Germinal center (tissue), 1 donor: ENCODE measurements at places on chromosomes 1 and 21.

DNA sequence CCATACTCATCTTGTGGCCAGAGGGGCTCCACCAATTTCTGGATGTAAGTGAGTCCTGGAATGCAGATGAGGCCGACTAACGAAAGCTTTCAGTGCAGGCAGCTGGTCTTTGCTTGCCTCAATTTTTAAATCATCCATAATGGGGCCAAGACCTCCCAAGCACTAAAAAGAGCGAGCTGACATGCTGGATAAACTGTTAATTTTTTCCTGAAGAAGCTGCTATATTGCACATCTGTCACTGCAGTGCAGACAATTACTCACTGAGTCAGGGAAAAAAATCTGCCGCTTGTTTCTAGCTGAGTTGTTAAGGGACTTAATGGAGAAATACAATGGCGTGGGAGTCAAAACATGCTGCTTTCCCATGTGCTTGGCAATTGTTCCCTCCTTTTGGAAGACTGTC lies 205.5 kb downstream of the GPATCH2 start:
- no peak for DNase-seq

GRCh38 chr1:244968471-244968871 lies 104.1 kb upstream of the HNRNPU start:
- no peak for DNase-seq

DNA sequence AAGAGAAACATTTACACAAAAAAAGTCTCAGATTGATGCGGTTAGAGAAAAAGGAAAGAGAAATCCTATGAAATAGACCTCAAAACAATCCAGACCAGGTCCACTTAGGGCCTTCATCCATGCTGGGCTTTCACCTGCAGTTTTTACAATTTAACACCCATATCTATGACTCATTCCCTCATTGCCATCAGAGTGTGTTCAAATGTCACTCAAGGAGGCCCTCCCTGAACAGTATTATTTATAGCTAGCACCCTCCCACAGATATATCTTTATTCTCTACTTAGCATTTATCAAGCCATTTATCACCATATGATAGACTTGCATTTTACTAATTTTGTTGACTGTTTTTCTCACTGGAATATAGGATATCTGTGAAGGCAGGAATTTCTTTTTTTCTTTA lies 824 bp upstream of the KRTAP21-3 start:
- no peak for DNase-seq

DNA sequence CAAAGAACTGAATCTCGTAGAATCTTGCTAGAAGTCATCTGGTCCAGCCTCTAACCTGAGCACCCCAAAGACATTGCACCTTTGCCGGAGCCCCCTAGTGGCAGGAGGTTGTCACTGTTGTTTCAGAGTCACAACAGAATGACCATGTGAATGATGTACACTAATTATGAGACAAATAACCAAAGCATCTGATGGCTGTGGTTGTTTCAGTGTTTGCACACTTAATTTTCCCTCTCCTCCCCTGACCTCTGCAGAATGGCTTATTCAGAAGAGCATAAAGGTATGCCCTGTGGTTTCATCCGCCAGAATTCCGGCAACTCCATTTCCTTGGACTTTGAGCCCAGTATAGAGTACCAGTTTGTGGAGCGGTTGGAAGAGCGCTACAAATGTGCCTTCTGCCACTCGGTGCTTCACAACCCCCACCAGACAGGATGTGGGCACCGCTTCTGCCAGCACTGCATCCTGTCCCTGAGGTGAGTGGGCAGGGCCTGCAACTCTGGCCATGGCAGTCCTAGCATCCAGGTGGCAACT lies 26.4 kb downstream of the TRAF5 start:
- DNase-seq: peak; percentile 70

- DNase-seq: no peak
Observed at GRCh38 chr1:87766737-87767136, 438.1 kb downstream of the LMO4 start.

- no peak for DNase-seq
Observed at GRCh38 chr1:86245566-86246190, 89.1 kb upstream of the COL24A1 start.

- no peak for DNase-seq
Observed at GRCh38 chr1:106677721-106678120, 378.8 kb upstream of the PRMT6 start.

GRCh38 chr1:162007466-162007865 lies 16.2 kb downstream of the OLFML2B start:
- DNase-seq: no peak

DNA sequence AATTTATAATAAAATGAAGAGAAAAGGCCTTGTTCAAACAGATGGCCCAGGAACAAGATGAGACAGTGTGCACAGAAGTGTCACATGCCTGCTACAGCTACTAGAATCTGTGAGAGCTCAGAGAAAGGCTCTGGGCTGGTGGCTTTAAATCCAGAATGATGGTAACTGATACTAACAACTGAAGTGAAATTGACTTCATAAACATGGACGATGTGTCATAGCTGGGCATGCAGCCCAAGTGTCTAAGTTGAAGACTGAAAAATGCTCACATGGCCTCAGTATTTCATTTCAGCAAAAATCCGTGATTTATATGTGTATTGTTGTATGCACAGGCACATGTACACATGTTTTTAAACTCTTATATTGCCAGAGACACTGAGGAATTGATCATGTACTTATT lies 208.3 kb upstream of the RUNX1 start:
- DNase-seq: no peak

DNA sequence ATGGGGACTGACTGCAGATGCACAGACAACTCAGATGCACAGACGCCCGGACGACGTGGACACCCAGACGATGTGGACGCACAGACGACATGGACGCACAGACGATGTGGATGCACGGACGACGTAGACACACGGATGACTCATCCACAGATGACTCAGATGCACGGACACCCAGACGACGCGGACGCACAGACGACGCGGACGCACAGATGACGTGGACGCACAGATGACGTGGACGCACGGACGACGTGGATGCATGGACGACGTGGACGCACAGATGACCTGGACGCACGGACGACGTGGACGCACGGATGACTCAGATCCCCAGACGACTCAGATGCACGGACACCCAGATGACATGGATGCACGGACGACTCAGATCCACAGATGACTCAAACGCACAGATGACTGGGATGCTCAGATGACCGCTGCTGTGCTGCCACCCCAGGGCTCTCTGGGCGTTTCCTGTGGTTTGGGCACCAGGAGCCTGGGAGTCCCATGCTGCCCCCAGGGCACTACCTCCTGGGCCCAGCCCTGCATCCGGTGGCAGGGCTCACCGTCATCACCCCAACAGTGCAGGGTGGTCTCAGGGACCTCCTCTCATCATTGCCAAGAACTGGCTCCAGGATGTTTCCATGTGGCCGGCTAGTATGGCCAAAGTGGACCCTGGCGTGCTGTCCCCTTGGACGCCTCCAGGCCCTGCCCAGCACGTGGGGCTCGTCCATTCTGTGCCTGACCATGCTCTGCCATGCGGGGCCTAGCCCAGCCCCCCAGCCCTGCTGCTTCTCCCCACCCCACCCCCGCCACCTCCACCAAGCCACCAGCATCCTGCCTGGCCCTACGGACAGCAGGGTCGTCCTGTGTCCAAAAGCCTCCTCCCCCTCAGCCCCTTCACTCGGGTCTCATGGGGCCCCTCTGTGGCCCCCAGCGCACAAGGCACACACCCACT lies 14.0 kb downstream of the FAAP20 start:
- no peak for DNase-seq

DNA sequence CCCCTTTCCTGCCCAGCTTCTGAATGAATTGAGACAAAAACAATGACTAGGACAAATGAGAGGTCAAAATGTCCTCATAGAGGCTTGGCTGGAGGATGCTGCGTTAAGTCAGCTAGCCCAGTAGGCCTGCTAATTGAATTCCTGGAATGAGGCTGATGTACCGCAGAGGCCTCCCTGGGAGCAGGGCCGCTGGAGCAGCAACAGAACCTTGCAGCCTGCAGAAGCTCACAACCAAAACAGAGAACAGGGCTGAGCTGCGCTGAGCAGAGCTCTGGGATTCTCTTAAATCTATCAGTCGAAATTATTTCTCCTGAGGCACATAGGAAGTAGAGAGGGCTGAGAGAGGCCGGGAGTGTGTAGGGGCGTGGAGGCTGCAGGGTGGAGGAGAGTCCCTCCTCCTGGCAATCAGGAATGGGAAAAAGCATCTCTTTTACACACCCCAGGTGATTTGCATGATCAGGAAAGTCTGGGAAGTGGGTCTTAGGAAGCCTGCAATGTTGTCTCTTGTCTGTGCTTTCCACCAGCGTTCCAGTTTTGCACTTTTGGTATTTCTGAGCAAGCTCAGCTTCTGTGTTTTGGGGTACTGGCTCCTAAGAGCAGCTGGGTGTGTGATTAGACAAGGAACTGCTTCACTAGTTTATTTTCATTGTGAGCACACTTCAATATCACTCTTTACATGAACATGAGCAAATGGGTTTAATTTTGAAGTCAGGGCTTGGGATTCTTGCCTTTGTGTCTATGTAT lies 66.5 kb downstream of the RYR2 start:
- no peak for DNase-seq

DNA sequence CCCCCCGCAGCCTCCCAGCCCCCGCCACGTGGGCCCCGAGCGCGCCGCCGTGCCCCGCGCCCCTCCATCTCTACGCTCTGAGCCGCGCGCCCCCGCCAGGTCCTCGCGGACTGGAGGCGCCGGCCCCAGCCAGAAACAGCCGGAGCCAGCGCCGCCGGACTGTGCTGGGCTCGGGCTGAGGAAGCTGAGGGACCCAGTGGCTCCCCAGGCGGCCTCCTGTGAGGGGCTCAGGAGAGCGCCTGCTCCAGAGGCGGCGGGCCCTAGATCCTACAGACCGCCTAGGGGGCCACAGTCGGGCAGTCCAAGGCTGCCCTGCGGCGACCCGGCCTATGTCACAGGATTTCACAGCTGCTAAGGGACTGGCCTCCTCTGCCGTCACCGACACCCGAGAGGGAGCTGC lies 82.1 kb downstream of the NENF start:
- DNase-seq: no peak

DNA sequence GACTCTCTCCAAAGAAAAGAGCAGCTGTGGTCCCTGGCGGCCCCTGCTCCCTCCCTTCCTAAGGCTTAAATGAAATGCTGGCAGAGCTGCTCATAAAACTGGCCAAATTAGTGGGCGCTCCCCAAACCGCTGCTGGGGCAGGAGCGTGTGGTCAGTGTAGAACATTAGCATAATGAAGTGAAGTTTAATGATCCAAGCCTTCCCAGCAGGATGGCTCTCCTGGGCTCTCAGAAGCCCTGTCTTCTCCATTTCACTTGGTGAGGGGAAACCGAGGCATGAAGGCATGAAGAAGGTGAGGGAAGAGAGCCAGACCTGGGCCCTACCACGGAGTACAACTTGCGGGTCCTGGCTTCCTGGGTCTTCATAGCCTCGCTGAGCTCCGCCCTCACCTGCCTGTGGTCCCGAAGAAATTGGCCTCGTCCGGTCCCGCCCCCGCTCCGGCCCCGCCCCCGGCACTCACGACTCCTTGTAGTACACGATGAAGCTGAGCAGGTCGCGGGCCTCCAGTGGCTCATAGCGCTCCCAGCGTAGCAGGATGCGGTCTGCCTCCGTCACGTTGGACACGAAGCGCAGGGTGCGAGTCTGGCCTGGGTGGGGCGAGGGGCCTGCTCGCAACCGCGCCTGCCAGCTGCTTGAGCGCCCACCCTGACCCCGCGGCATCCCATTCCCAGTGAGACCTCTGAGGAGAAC lies 10.3 kb downstream of the INSRR start:
- no peak for DNase-seq

DNA sequence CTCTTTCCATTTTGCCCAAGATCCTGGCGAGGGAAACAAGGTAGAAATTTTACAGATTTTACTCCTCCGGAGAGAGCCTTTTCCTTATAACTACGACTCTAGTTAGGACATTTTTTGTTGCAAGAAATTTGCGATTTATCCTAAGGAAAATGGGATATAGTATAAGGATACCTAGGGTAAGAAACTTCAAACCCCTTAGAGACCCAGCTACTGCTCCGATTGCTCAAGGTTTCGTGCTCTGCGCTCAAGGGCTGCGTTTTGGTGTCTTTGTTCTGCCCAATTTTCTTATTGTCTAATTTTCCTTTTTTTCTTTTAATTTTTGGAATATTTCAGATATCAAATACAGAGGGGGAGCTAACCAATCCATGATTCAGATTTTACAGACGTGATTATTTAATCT lies 1.5 kb downstream of the TTC3 start:
- DNase-seq: no peak

GRCh38 chr1:8739377-8739776 lies 78.1 kb downstream of the RERE start:
- no peak for DNase-seq

- DNase-seq: no peak
Observed at GRCh38 chr1:187396226-187396625, 567.5 kb downstream of the PLA2G4A start.

DNA sequence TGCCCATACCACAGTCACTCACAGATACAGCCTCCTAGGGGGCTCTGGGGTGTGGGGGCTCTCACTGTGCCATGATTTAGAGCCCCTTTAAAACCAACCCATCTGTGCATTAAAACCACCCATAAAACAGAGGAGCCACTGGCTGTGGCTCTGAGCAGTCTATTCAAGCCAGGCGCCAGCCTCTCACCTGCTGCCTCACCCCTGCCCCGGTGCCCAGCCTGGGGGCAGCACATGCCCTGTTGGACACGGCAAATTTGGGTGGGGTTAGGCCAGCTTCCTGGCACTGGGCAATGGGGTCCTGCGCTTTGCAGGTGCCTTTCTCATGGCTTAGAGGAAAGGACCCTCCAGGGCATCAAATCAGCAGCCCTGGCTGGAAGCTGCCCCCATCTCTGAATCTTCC lies 73.1 kb downstream of the CASZ1 start:
- DNase-seq: no peak

DNA sequence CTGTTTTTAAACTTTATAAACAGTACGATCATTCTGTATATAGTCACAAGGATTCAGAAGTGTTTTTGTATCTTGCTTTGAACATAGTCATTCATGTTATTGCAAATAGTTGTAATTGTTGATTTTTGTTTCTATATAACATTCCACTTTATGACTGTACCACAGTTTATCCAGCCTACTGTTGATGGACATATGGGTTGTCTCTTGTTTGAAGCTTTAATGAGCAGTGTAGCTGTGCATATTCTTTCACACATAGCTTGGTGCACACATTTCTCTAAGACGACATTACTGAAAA lies 6.1 kb downstream of the CD101 start:
- no peak for DNase-seq

DNA sequence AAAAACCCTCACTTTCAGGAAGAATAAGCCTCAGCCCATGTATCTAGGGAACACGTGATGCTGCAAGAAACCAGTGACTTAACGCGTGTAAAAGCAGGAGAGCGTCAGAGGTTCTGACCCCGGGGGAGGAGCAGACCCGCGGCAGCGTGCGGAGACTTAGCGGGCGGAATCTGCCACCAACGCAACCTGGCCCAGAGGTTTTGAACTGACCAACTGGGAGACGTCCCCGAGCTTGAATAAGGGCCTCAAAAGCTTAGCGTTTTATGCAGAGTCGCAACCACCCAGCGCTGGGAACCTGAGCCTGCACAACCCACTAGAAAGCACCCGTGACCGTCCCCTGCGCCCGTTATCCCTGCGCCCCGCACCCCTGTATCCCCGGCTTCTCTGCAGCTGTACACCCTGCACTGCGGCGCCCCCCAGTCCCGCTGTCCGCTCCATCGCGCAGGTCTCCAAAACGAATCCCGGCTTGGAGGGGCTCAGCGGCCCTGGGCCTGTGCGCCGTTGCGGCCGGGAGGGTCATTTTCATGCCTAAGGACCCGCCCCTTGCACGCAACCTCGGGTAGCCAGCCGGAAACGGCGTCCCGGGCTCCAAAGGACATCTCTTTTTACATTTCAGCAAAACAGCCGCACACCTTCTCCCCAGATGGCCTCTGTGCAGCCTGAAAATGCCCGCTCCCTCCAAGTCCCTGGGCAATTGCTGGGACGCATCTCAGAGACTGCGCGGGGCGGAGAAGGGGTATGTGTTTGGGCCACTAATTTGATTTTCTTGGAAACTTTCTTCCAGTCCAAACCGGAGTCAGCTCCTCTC lies 29.4 kb upstream of the TRIM17 start:
- no peak for DNase-seq
